ENCODE measurements at places on chromosomes 6 and 20.

- no peaks in the 10 kb centered on the region for H3K36me3 ChIP-seq
- H3K27me3 ChIP-seq, result no peaks in the 10 kb centered on the region
- no peak overlapping the region for H3K4me3 ChIP-seq
- H3K4me1 ChIP-seq, result no peaks in the 10 kb centered on the region
- no peak overlapping the region for H3K27ac ChIP-seq
Measured at GRCh38 chr6:95185874-95186273, 391.5 kb upstream of the MANEA start.

- no peak for DNase-seq
- peaks cover 46% of the 10 kb centered on the region for H3K4me1 ChIP-seq
- H3K27me3 ChIP-seq, result no peaks in the 10 kb centered on the region
- H3K27ac ChIP-seq, result peak overlapping the region; percentile 84
Measured at GRCh38 chr6:143441680-143442545, 8.6 kb downstream of the ADAT2 start.

GRCh38 chr6:71402096-71402495 lies 113.5 kb downstream of the OGFRL1 start:
- no peaks in the 10 kb centered on the region for H3K36me3 ChIP-seq
- H3K27ac ChIP-seq, result no peak overlapping the region
- H3K27me3 ChIP-seq, result peaks cover 6% of the 10 kb centered on the region
- no peak for DNase-seq
- H3K4me3 ChIP-seq, result no peak overlapping the region

DNA sequence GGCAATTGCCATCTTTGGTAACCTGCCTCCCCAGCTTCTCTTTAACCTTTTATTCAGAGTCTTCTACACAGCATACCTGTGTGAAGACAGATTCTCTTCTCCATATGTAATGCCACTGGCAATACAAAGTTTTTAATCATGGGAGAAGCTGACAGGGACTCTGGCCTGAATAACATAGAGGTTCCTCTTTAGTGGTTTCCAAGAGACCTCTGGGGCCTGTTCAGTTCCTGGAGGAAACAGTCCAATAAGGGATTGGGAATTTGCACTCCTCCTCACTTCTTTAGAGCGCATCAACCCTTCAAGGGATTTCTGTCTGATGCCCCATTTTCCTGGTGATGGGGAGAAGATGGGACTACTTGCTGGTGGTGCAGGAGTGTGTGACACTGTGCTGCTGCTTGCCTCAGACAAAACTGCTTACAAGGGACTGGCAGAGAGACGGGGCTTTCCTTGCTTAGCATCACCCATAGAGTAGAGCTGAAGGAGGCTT lies 1.4 kb downstream of the RIMS1 start:
- no peak overlapping the region for H3K4me3 ChIP-seq
- H3K27ac ChIP-seq, result no peak overlapping the region
- no peaks in the 10 kb centered on the region for H3K36me3 ChIP-seq
- H3K27me3 ChIP-seq, result peaks cover 33% of the 10 kb centered on the region
- peaks cover 3% of the 10 kb centered on the region for H3K4me1 ChIP-seq

DNA sequence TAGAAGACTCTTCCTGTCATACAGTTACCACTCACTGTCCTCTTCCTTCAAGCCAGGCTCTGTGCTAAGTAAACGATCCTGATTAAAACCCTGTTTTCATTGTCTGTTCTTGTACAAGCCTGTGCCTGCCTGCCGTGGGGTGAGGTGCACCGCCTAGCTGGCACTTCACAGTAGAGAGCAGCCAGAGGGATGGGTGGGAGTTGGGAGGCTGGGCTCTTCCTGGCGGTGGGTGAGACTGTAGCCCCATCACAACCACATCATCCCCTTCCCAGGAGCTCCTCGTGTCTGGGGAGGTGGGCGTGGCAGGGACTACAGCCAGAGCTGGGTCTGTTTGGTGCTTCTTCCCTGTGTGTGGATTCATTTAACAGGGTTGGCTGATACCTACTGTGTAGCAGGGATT lies 382.0 kb downstream of the TAF4 start:
- no peak overlapping the region for H3K27ac ChIP-seq
- no peaks in the 10 kb centered on the region for H3K36me3 ChIP-seq
- no peaks in the 10 kb centered on the region for H3K4me1 ChIP-seq
- no peak overlapping the region for H3K4me3 ChIP-seq
- DNase-seq, result no peak

DNA sequence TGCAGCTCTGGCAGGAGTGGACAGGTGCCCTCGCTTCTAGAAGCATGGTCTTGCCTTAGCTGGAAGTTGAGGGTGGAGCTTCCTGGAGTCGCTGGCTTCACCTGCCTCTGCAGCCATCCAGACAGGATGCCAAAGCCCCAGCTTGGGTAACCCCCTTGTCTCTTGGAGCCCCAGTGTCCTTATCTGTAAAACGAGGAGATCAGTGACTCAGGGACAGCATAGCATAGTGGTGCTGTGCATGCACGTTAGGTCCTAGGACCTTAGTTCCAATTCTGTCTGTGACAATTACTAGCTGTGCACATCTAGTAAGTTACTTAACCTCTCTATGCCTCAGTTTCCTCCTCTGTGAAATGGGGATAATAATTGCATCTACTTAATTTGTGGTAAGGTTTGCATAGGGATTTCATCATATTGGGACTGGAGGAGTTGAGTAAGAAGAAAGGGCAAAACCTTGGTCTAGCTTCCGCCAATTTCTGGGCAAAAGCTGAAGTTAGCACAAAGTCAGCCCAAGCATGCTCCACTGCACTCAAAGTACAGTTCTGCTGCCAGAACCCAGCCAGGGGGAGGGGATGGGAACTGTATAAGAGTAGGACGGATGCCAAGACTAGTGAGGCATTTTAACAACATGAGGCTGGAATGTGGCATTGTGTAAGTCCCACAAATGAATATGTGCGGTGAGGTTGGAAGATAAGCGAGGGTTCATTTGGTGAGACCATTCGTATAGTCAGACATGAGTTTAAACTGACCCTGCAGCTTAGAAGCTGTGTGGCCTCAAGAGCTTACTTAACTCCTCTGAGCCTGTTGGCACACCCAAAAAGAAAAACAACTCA lies 24.5 kb downstream of the TOX2 start:
- peaks cover 25% of the 10 kb centered on the region for H3K4me1 ChIP-seq
- peaks cover 28% of the 10 kb centered on the region for H3K27me3 ChIP-seq
- H3K27ac ChIP-seq, result no peak overlapping the region
- no peak overlapping the region for H3K4me3 ChIP-seq
- no peak for DNase-seq

DNA sequence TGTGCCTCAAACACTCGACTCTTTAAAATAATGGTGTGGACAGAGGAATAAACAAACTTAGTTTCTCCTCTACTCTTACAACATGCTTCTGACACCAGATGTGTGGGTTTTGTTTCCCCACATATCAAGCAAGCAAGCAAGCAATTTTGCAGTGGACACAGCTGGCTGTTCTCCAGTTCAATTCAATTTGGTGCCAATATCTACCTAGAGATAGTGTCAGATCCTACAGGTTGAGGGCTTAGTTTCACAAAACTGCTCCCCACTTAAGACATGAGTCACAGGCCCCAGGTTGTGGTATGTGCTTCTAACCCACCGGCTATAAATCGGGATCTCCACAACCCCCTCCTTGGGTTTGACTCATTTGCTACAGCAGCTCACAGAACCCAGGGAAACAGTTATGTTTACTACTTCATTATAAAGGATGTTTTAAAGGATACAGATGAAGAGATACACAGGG lies 131.4 kb upstream of the TRAF3IP2 start:
- peak overlapping the region; percentile 50 for H3K27ac ChIP-seq
- no peaks in the 10 kb centered on the region for H3K27me3 ChIP-seq
- H3K36me3 ChIP-seq, result peaks cover 98% of the 10 kb centered on the region
- no peak for DNase-seq
- H3K4me3 ChIP-seq, result peak overlapping the region; percentile 7

- H3K4me1 ChIP-seq, result peaks cover 5% of the 10 kb centered on the region
- H3K4me3 ChIP-seq, result no peak overlapping the region
- peaks cover 27% of the 10 kb centered on the region for H3K27me3 ChIP-seq
- no peaks in the 10 kb centered on the region for H3K36me3 ChIP-seq
- no peak overlapping the region for H3K27ac ChIP-seq
- DNase-seq, result no peak
Measured at GRCh38 chr20:51001430-51002265, 21.3 kb downstream of the KCNG1 start.

GRCh38 chr6:143980921-143981320 lies 27.1 kb downstream of the PLAGL1 start:
- H3K27me3 ChIP-seq, result no peaks in the 10 kb centered on the region
- no peak overlapping the region for H3K4me3 ChIP-seq
- no peak for DNase-seq
- H3K4me1 ChIP-seq, result peaks cover 3% of the 10 kb centered on the region

DNA sequence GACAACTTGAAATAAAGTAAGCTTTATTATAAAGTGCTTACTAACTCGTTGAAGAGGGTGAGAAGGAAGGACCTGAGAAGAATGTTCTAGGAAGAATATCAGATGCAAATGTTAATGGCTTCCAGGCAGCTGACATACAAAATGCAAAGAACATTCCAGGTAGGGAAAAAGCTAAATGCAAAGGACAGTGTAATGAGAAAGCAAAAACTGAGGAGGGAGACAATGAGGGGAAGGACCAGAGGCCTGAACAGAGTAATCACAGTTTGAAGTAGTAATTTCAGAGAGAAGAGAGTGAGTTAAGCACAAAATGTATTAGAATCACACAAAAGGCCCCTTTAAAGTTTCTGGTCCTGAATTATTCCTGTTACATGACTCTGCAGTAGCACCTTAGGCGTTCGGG lies 81.3 kb downstream of the HMGCLL1 start:
- no peaks in the 10 kb centered on the region for H3K27me3 ChIP-seq
- H3K27ac ChIP-seq, result no peak overlapping the region
- H3K4me3 ChIP-seq, result no peak overlapping the region
- H3K4me1 ChIP-seq, result no peaks in the 10 kb centered on the region
- no peaks in the 10 kb centered on the region for H3K36me3 ChIP-seq
- no peak for DNase-seq

DNA sequence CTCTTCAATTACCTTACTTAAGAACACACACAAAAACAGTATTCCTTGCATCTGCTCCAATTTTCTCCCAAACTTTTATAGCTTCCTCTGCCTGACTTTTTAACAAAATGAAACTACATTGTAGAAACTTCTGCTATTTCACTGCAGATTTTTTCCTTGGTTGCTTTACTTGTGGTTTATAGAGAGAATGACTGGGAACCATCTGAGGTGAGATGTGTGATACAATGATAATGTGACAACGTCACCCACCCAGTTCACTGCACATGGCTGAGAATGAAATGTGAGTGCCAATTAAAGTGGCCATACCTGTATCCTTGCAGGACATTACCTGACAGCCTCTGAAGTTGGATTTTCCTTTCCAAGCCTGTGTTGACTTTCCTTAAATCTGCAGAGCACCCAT lies 258.4 kb downstream of the CD83 start:
- peak overlapping the region; percentile 1 for H3K4me3 ChIP-seq
- no peaks in the 10 kb centered on the region for H3K36me3 ChIP-seq
- H3K4me1 ChIP-seq, result peaks cover 55% of the 10 kb centered on the region

DNA sequence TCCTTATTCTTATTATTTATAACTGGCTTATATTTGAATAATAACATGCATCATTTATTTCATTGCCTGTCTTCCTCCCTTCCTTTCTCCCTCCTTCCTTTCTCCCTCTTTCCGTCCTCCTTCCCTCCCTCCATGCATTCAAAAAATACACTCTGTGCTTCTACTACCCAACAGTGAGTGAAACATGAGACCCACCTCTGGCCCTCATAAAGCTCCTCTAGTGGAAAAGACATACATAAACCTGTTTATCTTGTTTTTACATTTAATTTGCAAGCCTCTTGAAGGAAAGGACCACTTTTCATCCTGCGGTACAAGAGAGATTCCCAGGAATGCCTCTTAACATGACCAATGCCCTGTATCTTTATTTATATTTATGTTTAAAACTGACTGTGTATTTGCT lies 21.8 kb upstream of the ISM1 start:
- H3K27me3 ChIP-seq, result peaks cover 2% of the 10 kb centered on the region
- DNase-seq, result no peak
- no peaks in the 10 kb centered on the region for H3K36me3 ChIP-seq
- no peak overlapping the region for H3K4me3 ChIP-seq
- peaks cover 3% of the 10 kb centered on the region for H3K4me1 ChIP-seq
- no peak overlapping the region for H3K27ac ChIP-seq

All from activated naive CD8-positive, alpha-beta T cell treated with anti-CD3 and anti-CD28 coated beads, Interleukin-2, amount 50 U/mL, for 24 hours (primary cell).